ENCODE measurements at places on chromosomes 7 and 10. TPM values are rescaled to one million over a fixed set of nuclear protein-coding genes. Genes with fewer than 3 reads are reported as not detected.

Gene BRI3
- 195 TPM for total RNA-seq

Gene TACC2
- total RNA-seq = 16.5 TPM

Gene DUSP5
- 35.0 TPM for total RNA-seq

Gene INMT
- total RNA-seq = 0.09 TPM

Gene VSTM4
- 1.1 TPM for total RNA-seq

Gene HOGA1
- total RNA-seq = 0.31 TPM

Gene SMO
- total RNA-seq = 20.0 TPM

Gene STOX1
- total RNA-seq = 0.12 TPM

- DNase-seq = no peak
These were observed 490.7 kb downstream of the RPS24 start for GRCh38 chr10:78524342-78524741.

GRCh38 chr10:104666106-104666505 lies 25.0 kb downstream of the SORCS3 start:
- no peak for DNase-seq

DNA sequence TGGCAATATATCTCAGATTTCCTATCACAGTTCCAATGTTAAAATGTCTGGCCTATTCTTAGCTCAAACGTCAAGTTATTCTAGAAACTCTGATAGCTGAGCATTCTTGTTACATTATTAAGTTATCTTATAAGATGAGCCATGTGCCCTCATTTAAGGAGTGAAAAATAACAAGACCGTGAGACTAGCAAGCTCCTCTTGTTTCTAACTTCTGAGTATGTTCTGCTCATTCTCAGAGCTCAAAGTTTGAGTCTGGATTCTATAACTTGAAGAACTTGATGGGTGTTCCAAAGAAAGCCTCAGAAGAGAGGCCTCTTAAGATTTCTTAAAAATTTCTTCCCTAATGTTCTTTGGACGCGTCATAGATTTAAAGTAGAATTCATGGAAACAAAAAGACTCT lies 215.2 kb downstream of the HTR7 start:
- peak; percentile 50 for DNase-seq

- no peak for DNase-seq
These were observed 44.0 kb upstream of the COL1A2 start for GRCh38 chr7:94350734-94351133.

DNA sequence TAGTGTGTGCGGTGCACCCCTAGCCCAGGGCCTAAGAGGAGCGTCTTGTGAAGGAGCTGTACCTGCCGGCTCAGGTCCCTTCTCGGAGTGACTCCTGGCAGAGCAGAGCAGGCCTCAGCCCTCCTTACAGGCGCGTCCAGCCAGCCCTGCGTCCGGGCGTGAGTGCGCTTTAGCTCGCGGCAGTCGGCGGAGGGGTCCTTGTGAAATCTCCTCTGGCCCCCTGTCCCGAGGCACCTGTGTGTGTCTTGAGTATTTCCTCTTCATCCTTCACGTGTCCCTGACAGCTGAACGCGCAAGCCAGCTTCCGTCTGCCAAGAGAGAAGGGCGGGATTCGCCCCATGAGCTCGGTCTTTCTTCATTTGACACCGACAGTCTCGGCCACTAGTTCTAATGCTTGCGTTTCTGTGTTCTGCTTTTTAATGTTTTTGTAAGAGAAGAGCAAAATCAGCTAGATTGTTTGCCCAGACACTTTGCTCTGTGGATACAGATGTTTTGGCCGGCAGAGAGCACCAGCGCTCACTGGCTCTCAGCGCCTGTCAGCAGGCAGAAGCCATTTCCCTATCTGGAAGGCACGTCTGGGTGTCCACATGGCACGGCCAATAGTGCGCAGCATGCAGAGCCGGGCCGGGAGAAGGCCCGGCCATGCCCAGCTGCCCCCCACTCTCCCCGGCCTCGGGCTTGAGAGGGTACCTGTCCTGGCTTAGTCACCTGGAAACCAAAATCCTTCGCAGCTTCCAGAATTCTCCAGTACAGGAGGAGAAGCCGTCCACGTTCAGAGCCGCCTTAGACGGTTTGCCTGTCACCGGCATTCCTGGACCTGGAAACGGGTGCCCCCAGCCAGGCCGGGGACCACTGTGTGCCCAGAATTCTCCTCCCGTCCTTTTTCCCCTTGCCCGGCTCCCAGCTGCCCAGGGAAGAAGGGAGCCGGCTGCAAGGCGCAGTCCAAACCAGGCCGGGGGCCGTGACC lies 7.0 kb downstream of the GET4 start:
- DNase-seq = no peak

- no peak for DNase-seq
These were observed 94.6 kb downstream of the ANLN start for GRCh38 chr7:36484265-36484664.

GRCh38 chr7:64308016-64308270 lies 5.8 kb upstream of the ZNF736 start:
- DNase-seq = no peak

GRCh38 chr7:39810204-39810642 lies 139.8 kb upstream of the CDK13 start:
- DNase-seq = no peak

GRCh38 chr10:62861507-62861906 lies 45.3 kb upstream of the EGR2 start:
- DNase-seq = peak; percentile 33

GRCh38 chr7:47833211-47833610 lies 115.1 kb downstream of the PKD1L1 start:
- DNase-seq = no peak

GRCh38 chr10:21097926-21098355 lies 200.8 kb upstream of the NEBL start:
- DNase-seq = no peak

DNA sequence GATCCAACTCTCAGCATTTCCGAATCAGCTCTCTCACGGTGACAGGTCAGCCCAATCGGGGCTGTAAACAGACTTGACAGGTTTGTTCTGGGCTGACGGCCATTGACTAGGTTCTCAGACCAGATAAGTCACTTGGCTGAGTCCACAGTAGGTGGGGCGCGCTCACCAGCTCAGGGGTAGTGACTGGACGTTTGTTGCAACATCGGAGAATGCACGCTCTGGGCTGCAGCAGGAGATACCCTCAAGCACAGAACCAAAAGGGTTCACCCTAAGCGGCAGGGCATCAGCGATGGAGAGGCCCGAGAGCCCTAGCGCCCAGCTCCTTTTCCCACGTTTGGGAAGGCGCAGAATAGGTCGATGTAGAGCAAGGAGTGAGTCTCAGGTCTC lies 1.8 kb downstream of the KLLN start:
- DNase-seq = peak; percentile 84

DNA sequence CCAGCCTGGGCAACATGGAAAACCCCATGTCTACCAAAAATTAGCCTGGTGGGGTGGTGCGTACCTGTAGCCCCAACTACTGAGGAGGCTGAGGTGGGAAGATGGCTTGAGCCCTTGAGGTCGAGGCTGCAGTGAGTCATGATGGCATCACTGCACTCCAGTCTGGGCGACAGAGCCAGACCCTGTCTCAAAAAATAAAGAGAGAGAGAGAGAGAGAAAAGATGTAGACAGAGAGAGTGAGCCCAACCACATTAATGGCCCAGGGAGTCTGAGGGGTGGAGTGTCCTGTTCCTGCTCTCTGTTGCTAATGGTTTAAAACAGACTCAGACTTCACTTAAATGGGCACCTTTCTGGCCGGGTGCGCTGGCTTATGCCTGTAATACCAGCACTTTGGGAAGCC lies 455.7 kb upstream of the GALNT17 start:
- DNase-seq = no peak

DNA sequence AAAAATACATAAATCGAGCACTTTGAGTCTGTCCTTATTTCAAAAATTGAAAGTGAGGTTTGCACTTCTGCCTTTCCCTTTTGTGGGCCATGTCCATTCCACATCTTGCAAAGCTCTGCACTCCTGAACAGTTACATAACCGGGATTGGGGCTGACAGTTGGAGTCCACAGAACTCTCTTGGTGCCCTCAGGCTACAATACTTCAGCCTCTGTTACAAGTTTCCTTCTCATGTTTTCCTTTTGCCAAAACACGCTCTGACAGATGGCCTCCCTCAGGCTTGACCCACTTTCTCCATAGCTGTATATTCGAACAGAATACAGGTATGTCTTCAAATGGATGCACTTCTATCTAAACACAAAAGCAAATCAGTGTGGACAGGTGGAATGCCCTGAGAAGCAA lies 335.9 kb downstream of the WDR37 start:
- no peak for DNase-seq

GRCh38 chr10:61939902-61940301 lies 38.4 kb downstream of the ARID5B start:
- peak; percentile 43 for DNase-seq

- no peak for DNase-seq
These were observed 12.4 kb upstream of the SRRM3 start for GRCh38 chr7:76189276-76189675.

GRCh38 chr10:62381385-62382102 lies 7.4 kb downstream of the ZNF365 start:
- no peak for DNase-seq

GRCh38 chr10:86964061-86964846 lies 4.0 kb upstream of the ADIRF start:
- DNase-seq = no peak

- no peak for DNase-seq
These were observed 9.7 kb downstream of the EIF4H start for GRCh38 chr7:74183653-74184450.

- no peak for DNase-seq
These were observed 223.1 kb upstream of the KLF14 start for GRCh38 chr7:130957137-130957513.

GRCh38 chr10:89391907-89392756 lies at the start of gene IFIT1:
Gene IFIT1, plus strand, starts transcription at chr10:89392623. Its CDS starts 90 bp downstream, at chr10:89392713.
- DNase-seq = peak; percentile 94

DNA sequence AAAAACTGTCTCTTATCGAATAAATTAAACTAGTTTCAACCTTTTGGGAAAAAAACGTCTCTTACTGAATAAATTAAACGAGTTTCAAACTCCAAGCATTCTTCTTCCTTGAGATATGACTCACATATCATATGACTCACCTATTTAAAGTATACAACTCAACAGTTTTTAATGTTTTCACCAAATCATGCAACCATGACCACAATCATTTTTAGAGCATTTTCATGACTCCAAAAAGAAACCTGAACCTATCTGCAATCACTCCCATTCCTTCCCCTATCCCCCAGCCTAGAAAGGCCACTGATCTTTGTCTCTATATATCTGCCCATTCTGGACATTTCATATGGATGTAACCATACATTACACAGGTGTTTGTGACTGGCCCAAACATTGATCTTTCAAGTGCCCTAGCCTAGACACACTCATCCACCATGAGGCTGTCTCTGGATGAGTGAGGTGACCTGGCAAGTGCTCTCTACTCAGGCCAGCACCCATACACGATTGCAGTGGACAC lies 115.3 kb downstream of the PIP4K2A start:
- peak; percentile 85 for DNase-seq

DNA sequence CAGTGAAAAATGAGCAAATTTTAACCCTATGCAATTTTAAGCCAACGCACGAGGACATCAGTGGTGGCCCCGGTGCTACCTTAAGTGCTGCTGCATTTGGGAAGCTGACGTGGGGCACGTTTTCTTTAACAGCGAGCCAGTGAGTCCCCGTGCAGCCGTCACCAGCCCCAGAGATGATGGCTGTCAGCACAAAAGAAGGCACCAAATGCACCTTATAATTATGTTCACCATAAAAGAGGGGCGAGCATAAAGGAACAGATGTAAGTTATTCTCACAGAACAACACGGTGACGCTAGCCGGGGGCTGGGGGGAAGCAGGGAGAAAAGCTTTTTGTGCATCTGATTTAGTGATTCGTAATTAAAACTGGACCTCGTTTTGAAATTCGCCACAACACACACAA lies 260.1 kb downstream of the DNAJB6 start:
- DNase-seq = no peak

DNA sequence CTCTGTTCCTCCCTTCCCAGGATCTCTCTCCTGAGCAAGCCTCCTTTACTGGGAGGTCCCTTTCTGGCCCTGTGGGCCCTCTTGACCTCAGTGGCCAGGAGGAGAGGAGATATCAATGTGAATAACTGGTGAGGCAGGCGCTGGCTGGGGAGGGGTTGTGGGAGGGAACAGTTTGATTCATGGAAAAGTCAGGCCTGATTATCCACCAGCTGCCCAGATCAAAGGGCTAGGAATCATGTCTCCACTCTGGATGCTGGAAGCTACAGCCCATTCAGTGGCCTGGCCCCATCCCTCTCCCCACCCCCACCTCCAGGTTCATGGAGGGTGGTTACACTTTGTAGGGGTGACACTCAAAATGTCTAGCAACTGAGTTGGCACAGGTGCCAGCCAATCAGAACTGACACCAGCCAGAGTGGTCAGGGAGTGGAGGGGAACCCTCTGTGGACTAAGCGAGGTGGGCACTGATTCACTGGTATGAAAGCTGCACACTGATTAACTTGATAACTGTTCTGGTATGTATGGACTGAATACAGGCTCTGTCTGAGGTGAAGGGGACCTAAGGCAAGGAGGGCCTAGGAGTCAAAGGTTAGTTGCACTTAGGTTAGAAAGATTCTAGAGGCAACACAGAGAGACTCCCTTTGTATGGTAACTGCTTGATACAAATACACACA lies 4.8 kb downstream of the PRRT4 start:
- no peak for DNase-seq

- DNase-seq = no peak
These were observed 69.7 kb upstream of the APBB1IP start for GRCh38 chr10:26368463-26368862.

- DNase-seq = no peak
These were observed 162.9 kb downstream of the SH3PXD2A start for GRCh38 chr10:103692436-103692951.

All from astrocyte (in vitro differentiated cells and primary cell).